ENCODE measurements at places on chromosomes 5 and 9. TPM values are rescaled to one million over a fixed set of nuclear protein-coding genes. Genes with fewer than 3 reads are reported as not detected.

The IFNA14 gene
- not detected for polyA plus RNA-seq

The RNF208 gene
- 0.34 TPM for polyA plus RNA-seq

GRCh38 chr9:108869092-108869725, 7.1 kb downstream of the ACTL7A start:
- peak; percentile 65 for DNase-seq

DNA sequence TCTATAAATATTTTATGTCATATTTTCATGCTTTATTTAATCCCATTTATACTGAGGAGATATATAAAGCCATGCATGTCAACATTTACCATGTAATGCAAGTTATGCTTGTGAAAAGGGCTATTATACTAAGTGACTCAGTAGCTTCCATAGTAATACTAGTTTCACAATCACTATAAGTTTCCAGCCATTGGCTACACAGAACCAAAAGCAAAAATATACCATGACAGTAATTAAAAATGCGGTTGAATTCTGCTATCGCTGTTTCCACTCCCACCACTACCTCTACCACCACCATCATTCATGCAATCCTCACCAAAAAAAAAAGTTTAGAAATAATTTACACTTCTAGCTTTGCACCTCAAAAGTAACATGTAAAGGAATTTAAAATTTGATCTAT, 60.2 kb downstream of the MLLT3 start:
- DNase-seq = peak; percentile 36

DNA sequence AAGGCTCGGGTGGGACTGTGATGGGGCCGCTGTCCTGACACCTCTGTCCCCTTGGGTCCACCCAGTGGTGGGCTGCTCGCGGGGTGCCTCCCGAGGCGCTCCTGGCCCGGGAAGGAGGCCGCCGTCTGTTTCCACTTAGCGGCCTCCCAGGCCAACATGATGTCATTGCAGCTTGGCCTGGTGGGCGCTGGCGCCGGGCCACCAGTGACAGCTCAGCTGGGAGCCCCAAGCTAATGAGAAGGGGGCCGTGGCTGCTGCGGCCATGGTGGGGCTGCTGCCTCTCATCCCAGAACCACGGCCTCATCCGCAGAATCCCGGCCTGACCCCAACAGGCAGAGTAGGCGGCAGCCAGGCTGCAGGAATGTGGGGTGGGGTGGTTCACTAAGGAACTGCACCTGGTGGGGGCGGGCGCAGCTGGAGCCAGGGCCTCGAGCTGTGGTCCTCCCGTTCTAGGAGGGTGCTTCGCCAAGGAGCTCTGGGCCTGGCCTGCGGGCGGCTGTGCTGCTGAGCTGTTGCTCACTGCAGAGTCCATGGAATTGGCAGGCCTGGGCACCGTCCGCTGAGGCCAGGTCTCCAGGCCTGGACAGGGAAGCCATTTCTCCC, 123.5 kb upstream of the COL5A1 start:
- peak; percentile 76 for DNase-seq

GRCh38 chr9:35611230-35611797, 6.3 kb downstream of the TESK1 start:
- DNase-seq = peak; percentile 74

DNA sequence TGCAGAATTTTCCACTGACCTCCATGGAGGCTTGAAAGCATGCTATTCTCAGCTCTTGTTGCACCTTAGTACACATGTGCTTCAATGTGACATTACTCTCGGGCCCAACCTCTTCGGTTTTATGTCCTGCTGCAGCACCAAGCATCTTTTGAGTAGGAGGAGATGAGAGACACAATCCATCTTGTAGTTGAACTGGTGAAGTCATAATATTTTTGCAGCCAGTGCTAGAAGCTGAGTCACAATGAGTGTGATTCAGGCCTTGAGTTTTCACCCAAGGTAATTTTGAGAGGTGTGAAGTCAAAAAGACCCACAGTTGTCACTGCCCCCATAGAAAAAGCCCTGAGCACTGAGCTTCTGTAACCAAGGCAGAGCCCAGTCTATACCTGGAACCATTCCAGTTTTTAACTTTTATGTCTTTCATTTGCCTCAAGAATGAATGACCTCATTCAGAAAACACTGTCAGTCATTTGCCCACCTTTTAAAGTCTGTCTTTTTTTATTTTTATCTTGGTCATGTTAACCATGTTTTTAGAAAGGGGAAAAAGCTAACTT, 117.7 kb downstream of the ZNF462 start:
- DNase-seq = peak; percentile 56

GRCh38 chr5:132086277-132086794, 12.7 kb downstream of the CSF2 start:
- peak; percentile 97 for DNase-seq

GRCh38 chr5:135076051-135076491, 42.0 kb upstream of the PITX1 start:
- no peak for DNase-seq
